ENCODE measurements at places on chromosomes 6 and 20.
A peak's percentile ranks its signal among the peaks of the same experiment; 100 is the strongest.

DNA sequence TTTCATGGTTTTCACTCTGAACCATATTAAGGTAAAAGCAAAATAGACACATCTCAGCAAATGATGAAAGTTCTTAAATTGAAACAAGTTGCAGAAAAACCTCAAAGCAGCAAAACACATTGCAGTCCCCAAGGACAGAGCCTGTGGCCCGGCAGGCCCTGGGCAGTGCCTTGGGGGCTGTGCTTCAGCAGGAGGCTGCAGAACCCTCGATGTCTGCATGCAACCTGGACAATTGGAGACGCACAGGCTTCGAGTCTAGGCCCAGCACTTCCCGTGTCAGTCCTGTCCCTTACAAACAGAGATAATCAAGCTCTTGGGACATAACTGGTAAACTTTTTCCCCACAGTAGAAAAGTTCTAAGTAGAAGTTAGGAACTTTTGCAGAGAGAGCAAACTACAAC lies 9.2 kb downstream of the PYGB start:
- no peaks in the 10 kb centered on the region for H3K27me3 ChIP-seq
- H3K4me3 ChIP-seq, result peak overlapping the region; percentile 18
- H3K4me1 ChIP-seq, result peaks cover 74% of the 10 kb centered on the region
- peaks cover 43% of the 10 kb centered on the region for H3K36me3 ChIP-seq

DNA sequence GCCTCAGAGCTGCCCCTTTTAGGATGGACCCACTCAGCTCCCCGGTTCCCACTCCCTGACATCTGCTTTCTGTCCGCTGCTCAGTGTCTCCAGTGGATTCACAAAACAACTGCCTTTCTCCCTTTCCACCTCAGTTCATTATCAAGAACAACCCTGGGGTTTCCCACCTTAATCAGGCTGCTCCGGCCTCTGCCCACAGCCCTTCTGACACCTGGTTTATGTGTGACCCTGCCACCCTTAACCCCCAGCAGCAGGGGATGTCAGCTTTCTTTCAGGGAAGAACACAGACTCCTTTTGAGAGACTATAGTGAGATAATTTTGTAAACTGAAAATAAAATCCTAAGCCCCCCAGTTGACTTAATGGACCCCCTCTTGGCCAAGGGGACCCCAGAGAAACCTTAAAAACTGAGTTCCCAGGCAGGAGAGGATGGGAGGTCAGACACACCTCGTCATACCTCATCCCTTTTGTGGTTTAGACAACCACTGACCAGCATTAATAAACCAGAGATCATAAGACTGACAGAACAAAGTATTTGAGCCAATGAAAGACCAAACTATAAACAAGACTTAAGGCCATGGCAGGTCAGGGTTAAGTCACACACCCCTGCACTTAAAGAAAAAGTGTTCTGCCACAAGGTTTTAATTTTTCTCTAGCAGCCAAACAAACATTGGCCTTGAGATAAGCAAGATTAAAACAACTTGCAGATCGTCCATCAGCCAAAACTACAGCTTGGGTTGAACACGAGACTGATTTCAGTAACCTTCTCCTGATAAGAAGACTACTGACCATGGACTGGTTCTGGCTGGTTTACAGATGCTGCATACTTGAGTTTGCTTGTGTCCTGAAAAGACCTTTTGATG lies 42.4 kb upstream of the DDR1 start:
- no peak for DNase-seq
- H3K27ac ChIP-seq, result no peak overlapping the region
- no peaks in the 10 kb centered on the region for H3K36me3 ChIP-seq
- H3K4me1 ChIP-seq, result peaks cover 33% of the 10 kb centered on the region

GRCh38 chr20:24872291-24873024 lies 76.6 kb upstream of the CST7 start:
- no peaks in the 10 kb centered on the region for H3K4me1 ChIP-seq
- H3K27ac ChIP-seq, result no peak overlapping the region
- no peak for DNase-seq
- H3K4me3 ChIP-seq, result no peak overlapping the region
- peaks cover 40% of the 10 kb centered on the region for H3K27me3 ChIP-seq

GRCh38 chr6:149445095-149445466 lies 39.7 kb downstream of the ZC3H12D start:
- no peak for DNase-seq
- no peaks in the 10 kb centered on the region for H3K36me3 ChIP-seq
- H3K27me3 ChIP-seq, result peaks cover 62% of the 10 kb centered on the region
- peaks cover 6% of the 10 kb centered on the region for H3K4me1 ChIP-seq

GRCh38 chr20:44091026-44091425 lies 96.0 kb downstream of the JPH2 start:
- H3K27ac ChIP-seq, result no peak overlapping the region
- no peaks in the 10 kb centered on the region for H3K36me3 ChIP-seq
- H3K4me3 ChIP-seq, result no peak overlapping the region

DNA sequence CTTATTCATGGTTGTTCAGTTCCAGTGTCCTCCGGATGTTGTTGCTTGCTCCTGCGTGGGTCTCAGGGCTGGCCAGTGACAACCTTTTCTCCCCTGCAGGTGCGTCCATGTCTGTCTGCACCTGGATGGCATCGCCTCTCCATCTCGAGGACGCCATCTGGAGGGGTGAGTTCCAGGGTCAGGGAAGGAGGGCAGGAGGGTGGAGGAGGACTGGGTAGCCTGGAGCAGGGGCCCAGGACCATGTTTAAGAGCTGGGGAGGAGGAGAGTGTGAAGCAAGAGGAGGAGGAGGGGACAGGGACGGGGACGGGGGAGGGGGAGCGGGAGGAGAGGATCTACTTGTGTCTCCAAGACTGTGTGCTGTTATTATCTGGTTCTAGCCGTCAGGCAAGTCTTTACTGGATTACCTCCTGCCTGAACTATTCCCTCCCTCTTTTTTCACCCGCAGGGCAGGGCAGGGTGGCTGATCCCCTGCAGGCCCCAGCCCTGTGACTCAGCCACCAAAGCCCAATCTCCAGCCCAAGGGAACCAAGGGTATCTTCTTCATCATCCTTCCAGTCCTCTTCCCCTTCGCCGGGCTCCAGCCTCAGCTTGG lies 32.2 kb upstream of the TULP1 start:
- no peaks in the 10 kb centered on the region for H3K4me1 ChIP-seq
- H3K27me3 ChIP-seq, result peaks cover 48% of the 10 kb centered on the region
- DNase-seq, result no peak
- no peaks in the 10 kb centered on the region for H3K36me3 ChIP-seq
- no peak overlapping the region for H3K27ac ChIP-seq

DNA sequence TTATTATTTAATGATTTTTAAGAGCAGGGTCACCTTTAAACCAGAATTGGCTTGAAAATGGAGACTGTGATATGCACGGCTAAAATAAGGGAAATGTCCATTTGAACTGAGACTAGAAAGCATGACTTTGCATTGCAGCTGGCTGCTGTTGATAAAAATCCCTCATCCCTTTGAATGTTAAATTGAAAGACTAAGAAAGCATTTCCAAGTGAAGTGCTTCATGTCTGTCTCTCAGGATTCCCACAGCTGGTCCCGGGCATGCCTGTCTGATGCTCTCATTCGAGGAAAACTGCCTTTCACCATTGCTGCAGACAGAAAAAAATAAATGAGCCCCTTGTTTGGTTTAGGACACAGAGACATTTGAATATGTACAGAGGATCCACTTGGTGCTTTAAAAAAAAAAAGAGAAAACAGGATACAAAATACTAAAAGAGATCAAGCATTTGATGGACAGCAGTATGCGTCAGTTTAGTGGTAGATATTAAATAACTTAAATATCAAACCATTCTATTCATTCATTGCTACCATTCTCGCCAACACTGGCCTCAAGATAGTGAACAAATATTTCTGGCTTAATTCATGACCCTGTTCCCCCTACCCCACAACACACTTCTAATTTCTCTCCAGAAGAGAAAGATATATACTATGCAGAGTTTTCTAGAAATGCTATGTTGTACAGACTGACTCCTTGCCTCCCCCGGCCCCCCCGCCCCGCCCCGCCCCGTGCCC lies 55.0 kb downstream of the TBC1D7 start:
- no peak overlapping the region for H3K27ac ChIP-seq
- no peak overlapping the region for H3K4me3 ChIP-seq
- no peak for DNase-seq
- H3K36me3 ChIP-seq, result peaks cover 32% of the 10 kb centered on the region
- no peaks in the 10 kb centered on the region for H3K27me3 ChIP-seq
- H3K4me1 ChIP-seq, result peaks cover 13% of the 10 kb centered on the region

DNA sequence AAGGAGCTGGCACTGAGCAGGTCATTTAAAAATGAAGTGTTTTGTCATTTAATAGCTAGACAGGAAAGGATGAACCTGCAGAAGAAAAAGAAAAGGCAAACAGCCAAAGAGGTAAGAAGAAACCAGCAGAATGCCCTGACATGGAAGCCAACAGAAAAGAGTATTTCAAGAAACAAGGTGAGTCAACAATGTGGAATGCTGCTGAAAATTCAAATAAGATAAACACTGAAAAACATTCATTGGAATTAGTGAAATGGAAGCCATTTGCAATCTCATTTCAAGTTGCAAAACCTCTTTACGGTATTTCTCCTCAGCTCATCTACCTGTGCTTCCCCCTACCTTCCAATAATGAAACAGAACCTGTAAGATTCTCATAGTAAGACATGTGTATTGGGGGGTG lies 59.6 kb downstream of the RWDD2A start:
- H3K4me3 ChIP-seq, result no peak overlapping the region
- no peaks in the 10 kb centered on the region for H3K36me3 ChIP-seq
- H3K27me3 ChIP-seq, result no peaks in the 10 kb centered on the region
- no peak for DNase-seq

DNA sequence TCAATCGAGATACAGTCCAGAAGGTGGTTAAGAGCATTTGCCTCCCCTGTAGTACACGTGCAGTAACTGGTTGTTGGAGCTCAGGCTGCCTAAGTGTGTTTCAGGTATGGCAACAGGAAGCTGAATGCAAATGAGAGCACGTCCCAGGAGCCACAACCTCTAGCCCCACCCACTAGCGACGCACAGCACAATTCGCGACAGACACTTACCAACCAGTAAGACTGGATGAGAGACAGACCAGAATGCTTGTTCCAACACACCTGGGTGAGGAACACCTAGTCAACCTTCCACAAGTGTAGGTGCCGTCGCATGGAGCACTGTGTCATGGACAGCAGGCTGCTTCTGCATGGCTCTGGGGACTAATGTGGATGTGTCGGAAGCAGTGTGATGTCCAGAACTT lies 7.2 kb upstream of the SERPINB1 start:
- peaks cover 31% of the 10 kb centered on the region for H3K4me1 ChIP-seq
- H3K27me3 ChIP-seq, result no peaks in the 10 kb centered on the region
- no peak for DNase-seq
- H3K27ac ChIP-seq, result no peak overlapping the region
- no peaks in the 10 kb centered on the region for H3K36me3 ChIP-seq
- no peak overlapping the region for H3K4me3 ChIP-seq

- H3K4me3 ChIP-seq, result no peak overlapping the region
- H3K27ac ChIP-seq, result peak overlapping the region; percentile 53
- H3K36me3 ChIP-seq, result peaks cover 33% of the 10 kb centered on the region
- H3K27me3 ChIP-seq, result no peaks in the 10 kb centered on the region
- DNase-seq, result no peak
Measured at GRCh38 chr6:87663434-87663833, 38.6 kb downstream of the AKIRIN2 start.

- H3K36me3 ChIP-seq, result no peaks in the 10 kb centered on the region
- no peak overlapping the region for H3K4me3 ChIP-seq
- H3K27me3 ChIP-seq, result no peaks in the 10 kb centered on the region
Measured at GRCh38 chr6:85580118-85580877, 13.4 kb downstream of the SNX14 start.

DNA sequence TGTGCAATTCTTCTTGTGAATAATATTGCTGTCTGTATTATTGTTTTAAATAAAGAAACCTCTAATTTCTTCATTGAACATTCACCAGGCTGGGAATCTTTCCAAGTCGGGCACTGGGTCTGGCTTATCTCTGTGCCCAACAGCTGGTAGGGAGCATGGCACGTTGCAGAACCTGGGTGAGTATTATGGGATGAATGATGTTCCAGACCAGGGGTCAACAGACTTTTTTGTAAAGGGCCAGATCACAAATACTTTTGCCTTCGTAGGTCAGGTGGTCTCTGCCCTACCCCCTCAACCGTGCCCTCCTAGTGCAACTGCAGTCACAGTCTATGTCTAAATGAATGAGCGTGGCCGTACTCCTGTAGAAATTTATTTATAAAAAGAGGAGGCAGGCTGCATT lies 81.6 kb upstream of the FOXQ1 start:
- H3K27ac ChIP-seq, result no peak overlapping the region
- H3K4me3 ChIP-seq, result no peak overlapping the region
- no peaks in the 10 kb centered on the region for H3K36me3 ChIP-seq
- peaks cover 76% of the 10 kb centered on the region for H3K27me3 ChIP-seq
- H3K4me1 ChIP-seq, result no peaks in the 10 kb centered on the region

DNA sequence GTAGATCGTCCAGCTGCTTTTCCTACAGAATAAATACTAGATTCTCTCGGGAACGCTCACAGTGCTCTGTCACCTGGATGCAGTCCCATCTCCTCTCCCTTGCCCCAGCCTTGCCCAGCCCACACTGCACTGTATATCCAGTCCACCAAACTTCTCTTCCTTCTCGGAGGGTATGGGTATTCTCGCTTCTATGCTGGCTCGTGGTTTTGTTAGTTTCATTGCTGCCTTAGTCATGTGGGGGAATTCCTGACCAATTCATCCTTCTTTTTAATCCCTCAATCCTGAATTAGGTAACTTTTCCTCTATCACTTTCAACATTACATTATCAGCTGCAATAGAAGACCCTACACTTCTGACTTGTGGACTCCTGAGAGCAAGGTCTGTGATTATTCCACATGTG lies 252.4 kb downstream of the GMDS start:
- H3K4me3 ChIP-seq, result no peak overlapping the region
- DNase-seq, result no peak
- H3K36me3 ChIP-seq, result no peaks in the 10 kb centered on the region
- H3K4me1 ChIP-seq, result no peaks in the 10 kb centered on the region
- no peak overlapping the region for H3K27ac ChIP-seq
- no peaks in the 10 kb centered on the region for H3K27me3 ChIP-seq

- H3K4me1 ChIP-seq, result peaks cover 9% of the 10 kb centered on the region
- H3K36me3 ChIP-seq, result no peaks in the 10 kb centered on the region
- H3K27ac ChIP-seq, result no peak overlapping the region
- no peak overlapping the region for H3K4me3 ChIP-seq
- DNase-seq, result no peak
Measured at GRCh38 chr6:87736809-87737540, 34.9 kb upstream of the AKIRIN2 start.

DNA sequence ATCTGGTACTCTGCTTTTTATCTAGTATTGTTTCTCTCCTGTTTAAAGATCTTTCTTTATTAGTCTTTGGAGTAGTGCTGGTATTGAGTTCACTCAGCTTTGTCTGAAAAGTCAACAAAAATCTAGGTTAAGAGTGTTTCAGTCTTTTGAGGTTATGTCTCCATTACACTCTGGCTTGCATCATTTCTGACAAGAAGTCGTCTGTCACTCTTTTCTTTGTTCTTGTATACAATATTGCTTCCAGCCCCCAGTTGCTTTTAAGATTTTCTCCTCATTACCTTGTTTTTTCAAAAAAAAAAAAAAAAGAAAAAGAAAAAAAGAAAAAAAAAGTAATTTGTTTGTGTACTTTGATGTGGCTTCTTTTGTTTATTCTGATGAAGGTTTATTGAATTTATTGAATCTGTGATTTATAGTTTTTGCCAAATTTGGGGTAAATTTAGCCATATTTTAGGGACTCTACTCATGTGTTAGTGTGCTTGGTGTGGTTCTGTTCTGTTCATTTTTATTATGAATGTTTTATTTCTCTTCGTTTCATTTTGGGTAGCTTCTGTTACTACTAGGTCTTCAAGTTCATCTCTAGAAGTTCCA lies 408.9 kb downstream of the CDKAL1 start:
- no peak overlapping the region for H3K27ac ChIP-seq
- H3K27me3 ChIP-seq, result no peaks in the 10 kb centered on the region
- H3K4me3 ChIP-seq, result no peak overlapping the region
- no peaks in the 10 kb centered on the region for H3K36me3 ChIP-seq
- no peak for DNase-seq

All from left ventricle myocardium inferior (tissue), 1 donor.